ENCODE measurements at places on chromosomes 5 and 9.
A peak's percentile ranks its signal among the peaks of the same experiment; 100 is the strongest.

DNA sequence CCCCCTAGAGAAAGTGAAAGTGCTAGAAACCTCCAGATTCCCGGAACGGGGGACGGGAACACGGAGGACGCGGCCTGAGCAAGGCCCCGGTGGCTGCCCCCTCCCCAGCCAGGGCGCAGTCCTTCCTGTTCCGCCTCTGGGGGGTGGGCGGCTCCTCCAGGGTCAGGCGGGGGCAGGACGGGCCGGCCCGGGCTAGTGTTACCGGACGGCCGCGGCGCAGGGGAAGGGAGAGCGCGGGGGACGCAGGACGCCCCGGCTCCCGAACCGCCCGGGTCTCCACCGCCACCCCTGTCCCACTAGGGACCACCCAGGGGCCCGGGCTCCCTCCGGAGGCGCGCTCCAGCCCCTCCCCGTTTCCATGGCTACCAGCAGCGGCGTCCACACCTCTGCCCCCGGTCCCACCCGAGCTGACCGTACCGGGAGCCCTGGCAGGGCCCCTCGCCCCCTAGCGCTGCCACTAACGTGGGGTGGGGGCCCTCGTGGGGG lies 579 bp downstream of the SLC12A7 start:
- DNase-seq, result peak; percentile 66

- no peak for DNase-seq
Observed at GRCh38 chr9:119088002-119088547, 281.2 kb downstream of the BRINP1 start.

- no peak for DNase-seq
Observed at GRCh38 chr5:112143690-112144089, 275.4 kb downstream of the EPB41L4A start.

- DNase-seq, result no peak
Observed at GRCh38 chr5:178381921-178382695, 149.5 kb upstream of the PHYKPL start.

DNA sequence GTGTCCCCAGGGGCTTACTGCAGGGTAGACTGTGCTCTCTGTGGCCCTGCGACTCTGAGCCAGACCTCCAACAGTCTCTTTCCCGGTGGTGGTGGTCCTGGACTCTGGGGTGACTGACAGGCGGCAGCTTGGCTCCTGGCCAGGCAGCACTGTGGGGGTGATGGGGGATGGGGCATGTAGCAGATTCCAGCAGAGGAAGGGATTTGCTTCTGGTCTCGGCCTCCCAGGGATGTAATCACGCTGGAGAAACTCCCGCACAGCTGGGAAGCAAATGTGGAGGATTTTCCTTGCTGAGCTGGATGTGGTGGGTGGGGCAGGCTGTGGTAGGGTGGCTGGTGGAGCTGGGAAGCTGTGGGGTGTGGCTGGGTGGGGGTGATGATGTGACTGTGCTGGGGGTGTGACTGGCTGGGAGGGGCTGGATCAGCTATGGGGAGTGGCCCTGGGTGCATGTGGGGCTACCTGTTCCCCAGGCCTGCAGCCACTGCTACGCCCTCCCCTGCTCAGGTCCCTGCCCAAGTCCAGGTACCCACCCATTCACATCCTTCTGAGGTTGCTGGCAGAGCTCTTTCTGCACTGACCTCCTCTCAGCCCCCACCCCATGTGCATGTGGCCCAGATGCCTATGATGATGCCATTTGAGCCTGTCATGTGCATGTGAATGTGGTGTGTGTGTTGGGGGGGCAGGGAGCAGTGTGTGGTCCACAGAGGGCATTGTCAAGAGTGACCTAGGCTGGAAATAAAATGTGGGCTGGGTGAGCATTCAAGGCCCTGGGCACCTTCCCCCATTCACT lies 3.8 kb downstream of the NDST1 start:
- DNase-seq, result peak; percentile 70

GRCh38 chr5:103293099-103293498 lies 34.5 kb downstream of the MACIR start:
- no peak for DNase-seq

DNA sequence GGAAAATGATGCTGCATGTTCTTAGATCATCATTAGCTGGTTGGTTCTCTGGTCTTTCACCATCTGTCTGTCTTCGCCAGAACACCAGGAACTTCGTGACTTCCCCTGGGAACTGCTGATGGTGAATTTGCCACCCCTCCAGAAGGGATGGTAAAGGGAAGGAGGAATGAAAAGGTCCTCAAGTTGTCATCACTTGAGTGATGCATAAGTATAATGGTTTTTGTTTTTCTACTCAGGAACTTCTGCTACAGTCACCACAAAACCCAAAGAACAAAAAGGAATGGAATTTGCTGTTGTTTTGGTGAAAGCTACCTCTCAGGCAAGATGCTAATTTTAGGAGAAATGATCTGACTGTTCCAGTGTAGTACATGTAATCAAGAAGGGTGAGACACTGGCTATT lies 328.4 kb downstream of the ARHGEF28 start:
- no peak for DNase-seq

- DNase-seq, result no peak
Observed at GRCh38 chr9:107309271-107309670, 26.2 kb downstream of the RAD23B start.

DNA sequence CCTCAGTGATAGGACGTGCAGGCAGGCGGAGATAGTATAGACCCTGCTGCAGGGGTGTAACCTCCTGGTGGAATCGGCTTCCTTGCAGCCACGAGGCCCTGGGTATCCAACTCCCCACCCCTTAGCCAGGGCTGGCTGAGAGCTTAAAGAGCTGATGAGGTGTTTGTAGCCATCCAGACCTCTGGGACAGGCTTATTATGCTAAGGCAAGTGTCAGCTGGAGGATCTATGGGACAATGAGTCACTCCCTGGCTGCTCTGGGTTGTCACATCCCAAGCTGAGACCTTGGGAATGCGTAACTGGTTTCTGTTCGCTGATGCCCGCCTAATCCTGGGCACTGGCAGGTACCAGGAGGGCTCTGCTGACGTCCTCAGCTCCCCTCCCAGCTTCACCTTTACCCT lies 38.9 kb downstream of the DAB2IP start:
- DNase-seq, result no peak

- DNase-seq, result no peak
Observed at GRCh38 chr9:135130207-135130976, 42.9 kb downstream of the OLFM1 start.

GRCh38 chr5:96259151-96259772 lies 173.8 kb downstream of the PCSK1 start:
- no peak for DNase-seq

GRCh38 chr9:89791754-89792153 lies 186.9 kb downstream of the GADD45G start:
- DNase-seq, result no peak

GRCh38 chr5:157858527-157859226 lies at the start of gene CLINT1:
CLINT1 (minus strand) TSS chr5:157859145; CDS start chr5:157858970, 175 bp downstream.
- peak; percentile 92 for DNase-seq

DNA sequence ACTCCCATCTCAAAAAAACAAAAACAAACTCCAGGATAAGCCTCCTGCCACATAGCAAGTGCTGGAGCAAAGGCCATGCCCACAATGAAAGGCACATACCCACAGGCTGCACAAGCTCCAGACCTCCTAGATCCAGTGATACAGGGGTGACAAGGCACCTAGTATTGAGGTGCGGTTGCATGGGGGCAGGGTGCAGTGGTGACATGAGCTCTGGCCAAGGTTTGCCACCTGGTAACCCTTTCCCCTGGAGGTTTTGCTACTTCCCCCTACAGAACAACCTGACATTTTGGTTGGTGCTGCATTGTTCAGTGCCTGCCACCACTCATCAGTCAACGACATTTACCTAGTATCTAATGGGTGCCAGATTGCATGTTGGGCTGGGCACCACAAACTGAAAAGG lies 14.5 kb downstream of the CDKN2AIPNL start:
- no peak for DNase-seq

Measured in SK-N-SH (cell line).